ENCODE measurements at places on chromosomes 5 and 9. TPM values are rescaled to one million over a fixed set of nuclear protein-coding genes. Genes with fewer than 3 reads are reported as not detected.

Gene SLC23A1
- total RNA-seq: not detected

- no peak for DNase-seq
Measured at GRCh38 chr9:88738709-88739108, 203.7 kb downstream of the NXNL2 start.

GRCh38 chr5:97022898-97023297 is 87.0 kb downstream of the LNPEP start:
- no peak for DNase-seq

Gene GGTA1
- total RNA-seq: not detected

- no peak for DNase-seq
Measured at GRCh38 chr9:23557689-23558088, 268.4 kb downstream of the ELAVL2 start.

Gene BTNL3
- not detected for total RNA-seq

Gene MAML1
- 51.3 TPM for total RNA-seq

DNA sequence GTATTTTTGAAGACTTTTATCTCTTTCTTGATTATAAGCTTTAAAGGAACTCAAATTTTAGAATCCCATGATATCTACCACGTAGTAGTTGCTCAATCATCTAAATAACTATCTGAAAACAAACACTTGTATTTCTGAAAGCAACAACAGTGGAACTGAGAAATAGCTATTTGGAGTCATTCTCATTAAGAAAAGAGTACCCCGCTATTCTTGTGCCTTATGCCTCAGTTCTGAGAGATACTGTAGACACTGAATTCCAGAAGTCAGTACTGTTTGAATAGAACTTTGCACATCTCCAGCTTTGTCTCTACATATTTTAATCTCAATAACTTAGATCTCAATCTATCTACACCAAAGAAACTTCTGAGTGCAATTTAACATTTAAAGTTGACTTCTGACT is 11.4 kb downstream of the CHD1 start:
- no peak for DNase-seq

Gene OTP
- not detected for total RNA-seq

DNA sequence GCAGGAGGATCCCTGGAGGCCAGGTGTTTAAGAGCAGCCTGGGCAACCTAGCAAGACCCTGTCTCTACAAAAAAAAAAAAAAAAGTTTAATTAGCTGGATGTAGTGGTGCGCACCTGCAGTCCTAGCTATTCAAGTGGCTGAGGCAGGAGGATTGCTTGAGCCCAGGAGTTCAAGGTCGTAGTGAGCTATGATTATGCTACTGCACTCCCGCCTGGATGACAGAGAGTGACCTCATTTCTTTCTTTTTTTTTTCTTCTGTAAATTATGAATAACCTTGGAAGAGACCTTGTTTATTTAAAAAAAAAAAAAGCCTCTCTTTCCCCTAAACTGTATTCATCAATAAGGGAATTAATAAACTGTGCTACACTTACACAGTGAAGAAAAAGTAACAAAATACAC is 43.6 kb upstream of the SLC30A5 start:
- no peak for DNase-seq

Gene GHR
- total RNA-seq: not detected

Gene PRSS3
- 1.4 TPM for total RNA-seq

Gene DDX46
- total RNA-seq: 65.7 TPM

- peak; percentile 2 for DNase-seq
Measured at GRCh38 chr5:130871346-130872086, 293.5 kb downstream of the HINT1 start.
